ENCODE measurements at places on chromosomes 6 and 20. TPM values are rescaled to one million over a fixed set of nuclear protein-coding genes. Genes with fewer than 3 reads are reported as not detected.

XKR7 gene
- total RNA-seq, result not detected

PNLDC1 gene
- not detected for total RNA-seq

SPDEF gene
- not detected for total RNA-seq

DNA sequence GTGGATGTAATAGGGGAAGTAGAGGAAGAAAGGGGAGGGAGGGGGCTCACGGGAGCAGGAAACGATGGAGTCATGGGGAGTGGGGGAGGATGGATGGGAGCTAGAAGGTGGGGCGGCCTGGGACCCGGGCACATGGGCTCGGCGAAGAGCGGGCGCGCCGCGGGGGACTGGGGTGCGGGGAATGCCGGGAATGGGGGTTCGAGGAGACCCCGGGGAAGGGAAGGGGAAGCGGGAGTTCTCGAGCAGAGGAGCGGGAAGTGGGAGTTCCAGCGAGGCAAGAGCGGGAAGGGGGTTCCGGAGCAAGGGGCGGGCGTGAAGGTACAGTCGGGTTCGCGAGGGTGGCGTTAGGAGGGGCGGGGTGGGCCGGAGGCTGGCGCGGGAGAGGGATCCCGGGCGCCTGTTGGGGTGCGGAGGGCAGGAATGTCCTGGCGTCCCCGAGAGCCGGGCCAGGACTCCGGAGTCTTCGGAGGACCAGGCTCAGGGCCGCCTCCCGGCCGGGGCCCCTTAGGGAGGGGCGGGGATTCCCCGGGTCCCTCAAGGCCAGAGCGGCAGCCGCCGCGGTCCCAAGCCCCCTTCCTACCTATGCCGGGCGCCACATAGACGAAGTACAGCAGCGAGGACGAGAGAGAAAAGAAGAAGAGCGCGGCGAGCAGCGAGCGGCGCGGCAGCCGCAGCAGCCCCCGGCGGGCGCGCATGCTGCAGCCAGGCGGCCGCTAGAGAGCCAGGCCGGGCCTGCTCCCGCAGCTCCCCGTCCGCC is 504 bp downstream of the B4GALT5 start:
- DNase-seq, result peak; percentile 44

GRCh38 chr20:34581341-34582184 is 23.0 kb downstream of the MAP1LC3A start:
- DNase-seq, result peak; percentile 28

- DNase-seq, result no peak
Observed at GRCh38 chr20:38278131-38278530, 17.6 kb upstream of the KIAA1755 start.
